Skeletal muscle tissue (tissue), 5 donors: ENCODE measurements at places on chromosomes 16 and 17. TPM values are rescaled to one million over a fixed set of nuclear protein-coding genes. Genes with fewer than 3 reads are reported as not detected.

KRT39 gene
- 3.1 TPM for total RNA-seq

RDM1 gene
- not detected for total RNA-seq

COTL1 gene
- total RNA-seq, result 11.0 TPM

MGAT5B gene
- total RNA-seq, result not detected

KIF18B gene
- total RNA-seq, result 1.0 TPM

EXOSC6 gene
- 16.2 TPM for total RNA-seq

SMPD3 gene
- total RNA-seq, result under 0.01 TPM

STARD3 gene
- 11.5 TPM for total RNA-seq

HOXB3 gene
- total RNA-seq, result 4.2 TPM

LRRC75A gene
- 3.7 TPM for total RNA-seq

SAP30BP gene
- 36.5 TPM for total RNA-seq

SNX20 gene
- total RNA-seq, result 1.0 TPM

DBNDD1 gene
- total RNA-seq, result 3.1 TPM

ZNF629 gene
- 5.7 TPM for total RNA-seq

SOX8 gene
- 26.1 TPM for total RNA-seq

CYB5B gene
- total RNA-seq, result 27.7 TPM

NOD2 gene
- total RNA-seq, result 0.52 TPM
